ENCODE measurements at places on chromosomes 7 and 10. TPM values are rescaled to one million over a fixed set of nuclear protein-coding genes. Genes with fewer than 3 reads are reported as not detected.

GRCh38 chr7:80942261-80943041 lies 23.6 kb upstream of the SEMA3C start:
- DNase-seq, result peak; percentile 92

GRCh38 chr10:51532044-51532443 lies 167.4 kb downstream of the CSTF2T start:
- DNase-seq, result no peak

DNA sequence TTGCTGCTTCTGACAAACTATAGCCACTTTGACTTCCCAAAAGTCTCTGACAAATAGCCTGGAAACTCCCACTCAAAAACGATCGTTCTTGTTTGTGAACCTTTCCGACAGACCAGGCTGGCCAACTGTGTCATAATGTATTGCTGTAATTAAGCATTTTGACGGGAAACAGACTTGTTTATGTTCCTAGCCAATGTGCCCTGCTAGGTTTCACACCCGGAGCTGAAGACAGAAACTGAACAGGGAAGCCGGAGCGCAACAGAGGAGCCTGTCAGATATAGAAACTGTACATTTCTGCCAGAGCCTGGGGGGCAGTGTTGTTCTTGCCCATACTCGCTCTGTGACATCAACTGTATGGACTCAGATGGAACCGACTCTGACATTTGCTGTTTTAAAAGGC lies 55.3 kb upstream of the C7orf33 start:
- no peak for DNase-seq

DNA sequence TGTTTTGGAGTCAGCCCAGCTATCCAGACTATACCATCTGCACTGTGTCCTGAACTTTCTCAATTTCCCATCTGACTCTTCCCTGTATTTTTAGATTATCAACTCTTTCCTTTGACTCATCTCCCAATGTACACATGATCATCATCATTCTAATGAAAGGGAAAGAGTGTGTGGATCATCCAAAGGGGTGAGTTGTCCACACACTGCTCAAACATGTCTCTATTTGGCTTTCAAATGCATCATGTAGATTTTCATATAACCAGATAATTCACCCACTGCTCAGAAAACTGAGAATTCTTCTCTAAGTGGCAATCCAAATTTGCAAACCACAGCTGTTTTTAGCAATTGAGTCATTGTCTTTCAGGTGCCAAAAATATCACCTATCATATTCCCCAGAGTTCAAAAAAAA lies 190.2 kb upstream of the HPS1 start:
- no peak for DNase-seq

GRCh38 chr7:23136216-23136615 lies 30.6 kb downstream of the KLHL7 start:
- no peak for DNase-seq

- no peak for DNase-seq
These were observed 15.2 kb downstream of the CALML5 start for GRCh38 chr10:5484205-5484604.

DNA sequence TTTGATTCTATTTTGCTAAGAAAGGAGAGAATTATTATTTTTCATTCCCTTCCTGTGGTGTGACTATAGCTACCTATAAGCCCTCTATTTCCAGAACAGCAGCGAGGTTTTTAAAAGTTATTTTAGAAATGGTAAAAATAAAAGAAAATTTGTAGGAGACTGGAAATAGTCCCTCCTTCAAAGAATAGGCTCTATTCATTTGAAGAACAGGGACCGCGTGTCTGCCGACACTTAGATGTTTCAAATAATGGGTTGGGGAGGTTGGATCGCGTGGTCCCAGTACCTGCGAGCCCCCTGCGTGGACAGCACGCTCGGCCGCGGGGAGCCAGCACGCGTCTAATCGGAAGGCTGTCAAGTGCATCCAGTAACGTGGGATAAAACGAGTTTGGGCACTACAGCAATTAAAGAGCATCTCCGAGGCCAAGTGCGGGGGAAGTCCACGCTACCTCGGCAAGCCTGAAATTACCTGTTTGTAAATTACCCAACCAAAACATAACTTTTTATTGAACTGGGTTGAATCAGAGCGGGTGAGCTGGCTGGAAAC lies 1.0 kb downstream of the CACNA2D1 start:
- peak; percentile 57 for DNase-seq

The TMEM225B gene
- total RNA-seq, result not detected

The PLAC9 gene
- 1.7 TPM for total RNA-seq

The MAGI2 gene
- total RNA-seq, result 5.8 TPM

The OR2A5 gene
- not detected for total RNA-seq

DNA sequence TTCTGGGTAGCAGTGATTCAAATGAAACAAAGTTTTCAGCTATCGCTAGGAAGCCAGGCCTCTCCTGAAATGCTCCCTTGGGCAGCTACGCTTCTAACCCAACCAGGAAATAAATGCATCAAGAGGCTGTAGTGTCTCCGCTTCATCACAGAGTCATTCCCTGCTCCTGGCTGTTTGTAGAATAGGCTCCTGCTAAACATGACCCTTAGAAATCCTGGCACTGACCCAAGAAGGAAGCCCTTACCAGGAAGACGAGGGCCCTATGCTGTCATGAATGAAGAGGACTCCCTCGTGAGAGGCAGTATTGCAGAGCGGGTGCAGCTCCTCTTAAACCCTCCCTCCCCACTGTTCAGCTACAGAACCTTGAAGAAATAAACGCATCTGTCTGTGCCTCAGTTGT lies 48.3 kb downstream of the NOD1 start:
- no peak for DNase-seq

The SHTN1 gene
- 36.5 TPM for total RNA-seq

The TMEM270 gene
- not detected for total RNA-seq

The FRA10AC1 gene
- 17.2 TPM for total RNA-seq

GRCh38 chr7:100532165-100533022 lies 6.6 kb upstream of the AGFG2 start:
- DNase-seq, result no peak

Data from endothelial cell of umbilical vein (primary cell).